ENCODE measurements at places on chromosomes 5 and 9.

GRCh38 chr9:2771661-2772060 lies 54.4 kb downstream of the KCNV2 start:
- no peak for DNase-seq

GRCh38 chr9:20930836-20931235 lies 100.6 kb downstream of the HACD4 start:
- no peak for DNase-seq

GRCh38 chr5:72855821-72856220 lies 39.4 kb downstream of the TNPO1 start:
- DNase-seq = no peak

DNA sequence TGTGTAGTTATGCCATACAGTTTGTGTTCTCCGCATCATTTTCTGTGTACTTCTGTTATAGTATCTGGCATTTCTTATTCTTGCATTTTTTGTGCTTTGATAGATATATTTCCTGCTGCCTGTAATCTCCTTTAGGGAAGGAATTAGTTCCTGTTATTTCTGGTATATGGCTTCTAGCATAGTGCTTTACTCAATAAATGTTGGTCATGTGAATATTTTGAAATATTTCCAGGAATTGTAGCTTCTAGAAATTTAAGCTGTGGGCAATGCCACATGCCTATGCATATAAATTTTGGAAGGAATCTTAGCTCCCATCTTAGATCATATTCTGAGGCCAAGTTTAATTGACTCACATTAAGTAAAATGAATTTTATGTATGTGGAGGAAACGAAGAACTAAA lies 11.5 kb upstream of the PRRC1 start:
- no peak for DNase-seq

GRCh38 chr5:173786286-173787187 lies 101.6 kb upstream of the CPEB4 start:
- DNase-seq = no peak

GRCh38 chr5:147648597-147648996 lies 133.9 kb downstream of the JAKMIP2 start:
- no peak for DNase-seq

GRCh38 chr5:173747876-173748275 lies 131.4 kb upstream of the BOD1 start:
- DNase-seq = no peak

DNA sequence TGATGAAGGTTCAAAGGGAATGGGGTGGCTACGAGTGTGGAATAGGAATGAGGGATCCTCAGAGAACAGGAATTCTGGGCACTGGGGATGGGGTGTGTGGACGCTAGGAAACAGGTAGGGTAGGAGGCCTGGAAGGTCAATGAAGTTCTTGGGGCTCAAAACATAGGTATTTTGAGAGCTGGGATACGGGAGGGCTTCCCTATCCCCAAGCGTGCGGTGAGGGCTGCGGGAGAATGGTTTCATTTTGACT lies 718 bp downstream of the QSOX2 start:
- DNase-seq = no peak

DNA sequence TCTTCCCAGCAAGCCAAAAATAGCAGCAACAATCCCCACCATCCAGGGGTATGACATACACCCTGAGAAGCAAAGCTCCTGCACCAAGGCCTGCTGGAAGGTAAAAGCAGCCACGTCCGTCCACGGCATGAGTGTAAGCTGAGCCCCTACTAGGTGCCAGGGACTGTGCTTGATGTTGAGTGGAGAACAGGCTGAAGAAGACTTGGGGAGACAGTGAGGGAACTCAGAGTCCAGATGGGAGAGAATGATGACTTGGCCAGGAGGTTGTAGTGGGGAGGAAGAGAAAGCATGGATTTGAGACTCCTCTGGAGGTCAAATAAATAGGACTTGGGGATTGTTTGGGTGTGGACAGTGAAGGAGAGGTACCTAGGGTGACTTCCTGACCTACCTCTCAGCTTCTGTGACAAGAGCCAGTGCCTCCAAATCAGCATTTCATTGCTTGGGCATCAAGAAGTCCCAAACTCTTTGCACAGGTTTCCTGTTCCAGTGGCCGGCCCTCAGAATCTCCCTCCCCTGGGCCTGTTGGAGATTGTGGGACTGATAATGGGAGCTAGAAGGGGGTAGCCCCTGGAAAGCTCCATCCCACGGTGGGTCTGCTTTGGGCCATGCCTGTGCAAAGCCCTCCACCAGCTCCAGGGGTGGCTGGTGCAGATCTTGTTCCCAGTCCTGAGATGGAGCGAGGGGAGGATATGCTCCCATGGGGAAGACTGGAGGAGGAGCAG lies 58.3 kb upstream of the ADAMTS2 start:
- no peak for DNase-seq

DNA sequence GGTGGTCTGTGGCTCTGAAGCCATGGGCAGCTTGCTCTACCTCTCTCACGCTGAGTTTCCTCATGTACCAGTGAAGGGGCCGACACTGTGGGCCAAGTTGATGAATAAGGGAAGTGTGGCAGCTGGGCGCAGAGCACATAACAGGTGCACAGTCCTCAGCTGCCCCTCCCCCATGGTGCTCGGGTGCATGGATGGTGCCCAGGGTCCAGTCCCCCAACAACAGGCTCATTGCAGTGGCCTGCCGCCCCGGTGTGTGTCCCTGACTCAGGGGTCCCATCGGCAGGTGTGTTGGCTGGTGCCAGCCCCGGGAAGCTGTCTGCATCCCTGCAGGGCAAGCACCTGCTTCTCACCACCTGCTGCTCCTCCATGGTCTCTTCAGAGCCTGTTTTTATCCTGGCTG lies 36.6 kb downstream of the COL5A1 start:
- no peak for DNase-seq

DNA sequence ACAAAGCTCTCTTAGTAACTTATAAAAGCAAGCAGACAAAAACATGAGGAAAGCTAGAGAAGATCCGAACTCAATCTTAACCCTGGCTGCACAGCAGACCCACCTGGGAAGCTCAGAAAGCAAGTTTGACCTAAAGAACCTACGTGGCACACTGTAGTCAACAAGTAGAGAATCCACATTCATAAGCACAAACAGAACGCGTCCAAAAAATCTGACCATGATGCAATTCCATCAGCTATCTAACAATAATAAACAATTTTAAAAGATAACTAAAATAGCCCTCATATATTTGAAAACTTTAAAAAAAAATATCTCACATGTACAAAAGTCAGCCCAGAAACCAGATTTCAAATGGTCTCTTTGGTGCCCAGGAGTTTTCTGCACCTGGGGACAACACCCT lies 4.6 kb downstream of the LMAN2 start:
- DNase-seq = no peak

- no peak for DNase-seq
Measured at GRCh38 chr5:65149827-65150226, 331.9 kb downstream of the ADAMTS6 start.

- DNase-seq = no peak
Measured at GRCh38 chr5:11733840-11734192, 170.4 kb downstream of the CTNND2 start.

DNA sequence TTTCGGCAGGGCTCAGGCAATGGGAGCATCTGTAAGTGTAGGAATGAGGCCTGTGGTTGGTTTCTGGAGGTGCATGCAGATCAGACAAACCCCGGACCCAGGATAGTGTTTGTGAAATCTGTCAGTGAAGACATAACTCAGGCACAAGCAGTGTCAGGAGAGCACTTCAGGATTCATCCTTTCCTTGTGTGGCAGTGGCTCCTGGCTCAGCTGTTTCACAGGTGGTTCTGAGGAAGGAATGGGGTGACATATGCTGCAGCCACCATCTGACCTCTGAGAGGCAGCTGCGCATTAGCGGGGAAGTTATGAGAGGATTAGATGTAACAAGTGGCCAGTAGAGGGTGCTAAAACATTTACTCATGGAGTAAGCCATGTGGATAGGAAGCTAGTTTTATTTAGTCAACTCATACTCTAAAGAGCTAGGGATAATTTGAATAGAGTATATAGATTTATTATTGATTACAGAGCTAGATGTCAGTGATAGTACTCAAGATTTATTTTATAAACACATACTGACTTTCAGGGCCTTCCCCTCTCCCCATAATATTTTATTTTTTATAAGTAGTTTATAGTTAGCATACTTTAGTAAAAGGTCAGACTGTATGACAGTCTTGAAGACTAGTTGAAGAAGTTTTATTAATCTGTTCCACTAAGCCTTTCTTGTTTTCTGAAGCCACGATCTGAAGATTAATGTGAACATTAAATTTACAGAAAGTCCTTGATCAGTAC lies 28.4 kb downstream of the NNT start:
- no peak for DNase-seq

DNA sequence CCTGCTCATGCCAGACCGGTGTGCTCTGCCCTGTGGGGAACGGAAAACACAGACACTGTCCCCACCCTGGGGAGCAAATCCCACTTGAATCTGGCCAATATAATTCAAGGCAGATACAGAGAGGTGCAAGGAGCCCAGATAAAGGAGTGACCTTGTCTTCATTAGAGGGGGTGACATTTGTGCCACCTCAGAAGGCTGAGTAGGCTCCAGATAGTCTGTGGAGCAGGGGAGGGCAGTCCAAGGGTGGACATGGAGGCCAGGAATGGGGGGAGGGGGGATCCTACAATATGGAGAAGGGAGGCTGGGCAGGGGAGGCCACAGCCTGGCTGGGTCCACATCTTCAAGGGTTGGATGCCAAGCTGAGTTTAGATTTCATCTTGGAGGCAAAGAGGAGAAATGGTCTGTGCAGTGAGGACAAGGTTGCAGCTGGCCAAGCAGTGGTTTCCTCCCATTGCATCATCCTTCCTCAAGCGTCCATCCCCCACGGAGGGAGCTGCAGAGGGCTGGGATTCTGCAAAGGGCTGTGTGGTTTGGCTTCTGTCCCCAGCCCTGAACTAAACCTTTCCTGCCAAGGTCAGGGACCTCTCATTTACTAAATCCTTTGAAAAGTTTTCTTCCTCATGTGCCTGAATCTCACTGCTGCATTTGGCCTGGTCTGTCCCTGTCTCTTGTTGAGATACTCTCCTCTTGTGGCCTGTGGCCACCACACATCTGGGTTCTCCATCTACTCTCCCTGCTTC lies 60.1 kb downstream of the GALNT12 start:
- no peak for DNase-seq

GRCh38 chr9:96376891-96377874 lies 6.3 kb downstream of the SLC35D2 start:
- no peak for DNase-seq

GRCh38 chr5:54975701-54976100 lies 9.7 kb downstream of the ESM1 start:
- DNase-seq = no peak

DNA sequence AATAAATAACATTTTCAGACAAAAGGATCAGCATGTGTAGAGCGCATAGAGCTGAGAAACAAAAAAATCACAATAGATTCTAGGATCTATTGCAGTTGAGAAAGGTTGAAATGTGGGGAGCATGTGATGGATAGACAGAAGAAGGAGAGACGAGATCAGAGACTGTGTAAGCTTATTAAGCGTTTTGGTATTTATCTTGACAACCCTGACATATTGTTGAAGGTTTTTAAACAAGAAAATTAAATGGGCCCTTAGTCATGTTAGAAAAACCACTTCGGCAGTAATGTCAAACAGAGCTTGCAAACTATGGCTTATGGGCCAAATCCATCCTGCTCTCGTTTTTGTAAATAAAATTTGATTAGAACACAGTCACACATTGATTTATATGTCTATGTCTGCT lies 200.5 kb upstream of the KLF4 start:
- no peak for DNase-seq

GRCh38 chr9:126470241-126470993 lies 143.3 kb upstream of the LMX1B start:
- no peak for DNase-seq

DNA sequence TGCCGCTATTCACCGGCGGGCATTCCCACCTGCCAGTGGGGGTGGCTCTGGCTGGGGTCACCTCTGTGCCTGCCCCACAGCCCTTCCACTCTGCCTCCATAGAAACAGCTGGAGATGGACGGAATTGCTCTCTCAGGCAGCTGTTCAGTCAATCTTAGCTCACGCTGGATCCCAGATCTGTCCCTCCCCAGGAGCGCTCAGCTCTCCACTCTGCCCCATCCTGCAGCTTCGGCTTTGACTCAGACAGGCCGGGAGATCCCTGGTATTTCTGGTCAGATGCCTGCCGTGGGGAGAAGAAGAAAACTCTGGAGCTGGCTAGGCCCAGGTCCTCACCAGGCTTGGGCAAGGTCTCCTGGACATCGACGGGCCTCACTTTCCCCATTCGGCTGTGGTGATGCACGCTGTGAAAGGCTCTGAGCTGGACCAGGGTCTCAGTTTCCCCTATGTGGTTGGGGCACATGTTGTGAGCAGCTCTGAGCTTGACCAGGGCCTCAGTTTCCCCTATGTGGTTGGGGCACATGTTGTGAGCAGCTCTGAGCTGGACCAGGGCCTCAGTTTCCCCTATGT lies 7.6 kb upstream of the SLC9A3 start:
- no peak for DNase-seq

DNA sequence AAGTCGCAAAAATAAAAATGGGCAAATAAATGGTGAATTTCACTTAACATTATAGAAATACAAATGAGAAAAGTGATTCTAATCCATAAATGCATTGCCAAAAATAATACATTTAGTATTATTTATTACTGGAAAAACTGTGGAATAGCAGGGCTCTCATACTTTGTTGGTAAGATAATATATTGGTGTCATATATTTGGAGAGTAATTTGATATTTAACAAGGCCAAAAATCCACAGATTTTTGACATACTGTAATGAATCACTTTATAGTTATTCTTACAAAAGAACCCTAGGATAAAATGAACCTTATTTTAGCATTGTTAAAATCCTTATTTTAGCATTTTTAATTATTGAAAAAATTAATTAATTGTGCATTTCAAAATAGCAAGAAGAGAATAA lies 397.2 kb upstream of the DAB2 start:
- DNase-seq = no peak

DNA sequence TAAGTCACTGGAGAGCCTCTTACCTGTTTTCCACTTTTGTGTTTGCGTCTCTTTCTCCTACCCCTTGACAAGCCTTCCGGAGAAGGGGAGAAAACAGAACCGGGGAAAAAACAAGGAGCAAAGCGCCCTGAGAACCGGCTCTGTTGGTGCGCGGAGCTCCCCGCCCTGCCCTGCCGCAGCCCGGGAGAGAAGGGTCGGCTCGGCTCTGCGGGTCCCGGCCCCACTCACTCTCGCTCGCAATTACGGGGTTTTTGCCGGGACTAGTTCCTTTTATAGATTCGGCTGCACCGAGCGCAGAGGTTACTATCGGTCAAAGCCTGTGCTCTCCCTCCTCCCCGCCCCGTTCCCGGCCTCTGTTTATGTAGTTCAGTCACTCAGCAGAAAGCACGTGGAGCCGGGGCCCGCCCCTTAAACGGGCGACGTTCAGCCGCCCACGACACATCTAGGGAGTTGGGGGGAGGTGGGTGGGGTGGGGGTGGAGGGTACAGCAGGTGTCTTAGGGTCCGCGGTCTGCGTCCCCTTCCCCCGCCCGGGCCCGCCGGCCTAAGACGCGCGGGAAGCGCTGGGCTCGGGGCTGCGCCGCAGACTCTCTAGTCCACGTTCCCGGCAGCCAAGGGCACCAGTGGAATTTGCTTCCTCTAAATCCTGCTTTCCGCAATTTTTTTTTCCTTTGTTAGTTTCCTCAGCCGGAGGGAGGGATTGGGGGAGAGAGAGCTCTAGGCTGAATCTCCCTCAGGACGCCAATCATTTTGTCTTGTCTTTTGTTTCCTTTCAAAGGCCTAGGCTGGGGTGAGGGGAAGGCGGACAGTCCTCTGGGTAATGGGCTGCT lies at the start of gene ABCA1:
Gene ABCA1 (minus strand): TSS at position 244 of the 829 bp plus-strand sequence. CDS start 24,476 bp downstream, outside the sequence.
- peak; percentile 93 for DNase-seq
